EH (cell line): ENCODE measurements at places on chromosomes 2 and 18.

DNA sequence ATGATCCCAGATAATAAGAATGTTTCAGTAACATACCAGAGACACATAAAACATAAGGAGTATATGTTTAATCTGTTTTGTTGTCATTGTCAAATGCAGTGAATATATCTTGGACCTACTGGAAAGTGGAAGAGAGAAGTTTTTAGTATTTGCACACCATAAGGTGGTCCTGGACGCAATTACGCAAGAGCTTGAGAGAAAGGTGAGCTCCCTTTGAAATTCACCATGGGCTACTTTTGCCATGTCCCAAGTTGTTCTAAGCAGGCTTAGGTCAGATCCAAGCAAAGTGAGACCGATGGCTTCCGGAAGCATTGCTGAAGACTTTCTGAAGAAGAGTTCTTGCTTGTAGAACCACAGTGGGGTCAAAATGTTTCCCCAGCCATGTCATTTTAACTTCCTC is 30.8 kb upstream of the RPL37A start:
- no peak for DNase-seq

DNA sequence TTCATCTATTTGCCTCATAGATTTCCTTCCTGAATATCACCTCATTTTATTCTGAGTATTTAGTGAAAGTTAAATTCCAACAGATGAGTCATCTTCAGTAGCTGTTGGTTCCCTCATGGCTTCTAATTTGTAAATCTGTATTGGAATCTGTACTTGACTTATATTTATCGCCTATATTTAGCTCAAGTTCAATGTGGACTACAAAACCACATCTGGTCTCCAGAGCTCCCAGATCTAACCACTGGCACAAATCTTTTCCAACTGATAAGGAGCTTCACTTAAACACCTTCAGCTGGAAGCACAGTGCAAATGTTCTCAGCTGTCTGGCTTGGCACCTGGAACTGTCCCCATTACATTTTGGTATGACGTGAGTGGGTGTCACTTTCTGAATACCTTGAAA is 82.8 kb upstream of the DSEL start:
- DNase-seq, result peak; percentile 60

GRCh38 chr18:41012194-41012593 is 942.8 kb upstream of the PIK3C3 start:
- DNase-seq, result no peak

GRCh38 chr2:106274668-106275067 is 80.6 kb upstream of the UXS1 start:
- DNase-seq, result no peak

DNA sequence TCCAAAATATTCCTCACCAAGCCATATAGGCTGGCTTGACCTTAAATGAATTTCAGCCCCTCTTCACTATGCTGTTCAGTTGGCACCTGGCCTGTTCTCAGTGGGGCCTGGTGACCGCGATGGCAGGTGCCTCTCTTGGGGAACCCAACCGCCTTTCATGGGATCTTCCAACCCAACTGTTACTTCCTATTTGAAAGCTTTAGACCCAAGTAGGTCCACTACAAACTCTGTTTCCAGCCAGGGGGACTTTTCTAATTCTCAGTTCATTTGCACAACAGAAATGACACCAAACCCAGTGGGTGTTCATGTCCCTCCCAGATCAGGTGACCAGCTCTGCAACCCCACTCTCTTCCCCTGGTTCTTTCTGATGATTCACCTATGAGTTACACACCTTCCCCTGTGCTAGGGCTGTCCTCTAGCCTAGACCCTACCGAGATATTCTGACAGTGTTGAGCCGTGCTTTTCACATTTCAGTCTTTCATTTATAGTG is 35.6 kb upstream of the NDUFV2 start:
- no peak for DNase-seq

DNA sequence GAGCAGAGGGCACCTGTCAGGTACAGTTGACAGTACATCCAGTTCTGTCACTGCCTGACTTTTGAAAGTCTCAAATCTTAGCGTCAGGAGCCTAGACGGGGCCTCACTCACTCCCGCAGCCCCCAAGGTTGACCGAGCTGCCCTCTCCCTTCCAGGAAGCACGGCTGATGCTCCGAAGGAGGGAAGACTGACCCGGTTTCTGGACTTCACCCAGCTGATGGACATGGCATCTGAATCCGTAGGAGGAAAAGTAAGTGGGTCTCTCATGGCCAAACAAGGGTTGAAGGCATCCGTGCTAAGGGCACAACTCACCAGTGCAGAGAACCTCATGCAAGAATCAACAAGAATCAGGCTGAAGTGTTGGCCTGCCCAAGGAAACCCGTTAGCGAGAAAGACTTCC is 12.9 kb downstream of the ALLC start:
- no peak for DNase-seq

DNA sequence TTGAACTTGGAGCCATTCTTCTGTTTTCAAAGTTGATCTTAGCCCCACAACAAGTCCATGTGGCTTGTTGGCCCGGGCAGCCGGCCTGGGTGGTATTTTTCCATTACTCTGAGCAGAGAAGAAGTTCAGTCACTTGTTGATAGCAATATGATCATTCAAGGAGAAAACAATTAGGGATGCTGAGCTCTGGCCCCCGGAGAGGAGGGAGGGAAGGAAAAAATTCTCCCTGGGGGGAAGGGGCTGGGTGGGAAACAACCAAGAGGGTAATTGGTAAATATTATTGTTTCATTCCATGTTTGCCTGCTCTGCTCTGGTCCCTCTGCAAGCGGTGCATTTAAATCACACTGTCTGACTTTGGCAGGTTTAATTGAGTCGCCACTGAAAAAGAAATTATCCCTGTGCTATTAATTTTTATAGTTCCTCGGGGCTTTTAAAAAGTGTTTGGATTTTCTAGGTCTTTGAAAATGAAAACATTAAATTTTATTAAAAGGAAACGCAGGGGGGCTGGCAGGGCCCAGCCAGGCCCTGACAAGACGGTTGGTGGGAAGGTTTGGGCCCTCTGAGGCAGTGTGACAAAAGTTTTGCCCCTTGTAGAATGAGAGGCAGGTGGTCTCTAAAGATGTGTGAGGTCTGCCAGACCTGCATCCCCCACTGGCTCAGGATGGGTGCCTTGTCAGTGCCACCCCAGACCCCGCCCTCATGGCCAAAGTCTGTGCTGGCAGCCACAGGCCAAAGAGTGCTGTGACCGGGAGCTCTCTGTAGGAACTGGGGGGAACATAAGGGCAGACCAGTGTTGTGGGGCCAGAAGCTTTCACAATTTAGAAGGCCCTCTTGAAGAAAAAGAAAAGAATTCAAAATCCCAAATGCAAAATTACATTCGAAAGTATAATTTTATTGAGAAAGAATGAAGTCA is 52.5 kb upstream of the SLC14A2 start:
- peak; percentile 44 for DNase-seq

- DNase-seq, result no peak
These were observed 1622.7 kb upstream of the CELF4 start for GRCh38 chr18:39188278-39188677.

DNA sequence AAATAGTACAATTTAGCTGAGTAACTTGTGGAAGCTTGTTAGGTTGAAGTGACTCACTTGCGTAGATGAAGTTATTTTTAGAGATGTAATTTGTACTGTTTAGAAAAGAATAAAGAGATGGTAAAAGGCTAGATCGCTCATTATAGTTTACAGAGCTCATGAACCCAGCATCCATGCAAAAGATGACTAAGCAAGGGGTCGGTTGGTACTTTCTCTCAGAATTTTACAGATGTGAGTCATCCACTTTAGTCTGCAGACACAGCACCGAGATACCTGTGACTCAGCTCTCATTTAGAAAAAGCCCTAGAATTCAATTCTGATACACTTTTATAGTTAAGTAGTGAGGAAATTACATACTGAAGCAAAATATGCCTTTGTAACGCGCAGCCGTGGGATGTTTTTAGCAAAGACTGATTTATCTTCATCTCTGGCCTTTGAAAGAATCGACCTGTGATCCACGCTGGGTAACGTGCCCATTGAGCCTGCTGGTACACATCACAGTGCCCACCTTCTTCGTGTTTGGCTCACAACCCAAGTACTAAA is 116.5 kb upstream of the FOSL2 start:
- peak; percentile 100 for DNase-seq

GRCh38 chr2:105734762-105735538 is 9.8 kb upstream of the NCK2 start:
- DNase-seq, result peak; percentile 84

DNA sequence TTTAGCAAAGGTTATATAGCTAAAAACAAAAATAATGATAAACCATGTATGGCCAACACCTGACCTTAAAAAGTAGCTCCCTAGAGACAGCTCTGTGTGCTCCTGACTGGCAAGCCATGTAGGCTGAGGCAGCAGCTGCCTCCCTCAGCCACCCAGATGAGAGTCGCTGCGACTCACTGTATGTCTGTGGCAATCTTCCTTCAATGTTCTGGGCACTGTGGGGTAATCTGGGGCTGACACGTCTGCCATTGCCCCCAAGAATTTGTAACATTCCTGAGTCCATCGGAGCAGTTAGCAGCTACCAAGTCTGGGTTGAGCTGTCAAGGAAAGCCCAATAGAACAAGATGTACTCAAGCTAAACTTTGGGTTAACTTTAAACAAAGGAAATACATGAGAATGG is 106.4 kb upstream of the DAPL1 start:
- DNase-seq, result peak; percentile 52

- peak; percentile 96 for DNase-seq
These were observed 83.2 kb upstream of the RND3 start for GRCh38 chr2:150570712-150571111.

- DNase-seq, result peak; percentile 87
These were observed 66.9 kb upstream of the CYP26B1 start for GRCh38 chr2:72214429-72215143.

GRCh38 chr2:214127170-214127569 is 283.7 kb upstream of the VWC2L start:
- DNase-seq, result no peak

GRCh38 chr18:2417861-2418610 is 153.3 kb downstream of the METTL4 start:
- no peak for DNase-seq

DNA sequence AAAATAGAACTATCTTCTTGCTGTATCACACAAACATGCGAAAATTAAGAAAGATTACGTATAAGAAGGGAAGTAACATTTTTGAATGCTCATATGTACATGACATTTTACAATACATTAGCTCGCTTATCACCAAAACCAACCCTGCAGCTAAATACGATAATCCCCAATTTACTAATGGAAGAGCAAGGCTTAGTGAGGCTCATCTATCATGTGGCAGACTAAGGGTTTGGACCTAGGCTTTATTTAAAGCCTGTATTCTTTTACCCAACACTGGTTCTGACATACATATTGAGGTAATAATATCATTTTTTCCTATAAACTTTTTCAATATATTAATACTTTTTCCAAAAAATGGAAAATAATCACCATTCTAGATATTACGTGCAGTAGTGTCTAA is 116.8 kb upstream of the TTC39C start:
- DNase-seq, result no peak

DNA sequence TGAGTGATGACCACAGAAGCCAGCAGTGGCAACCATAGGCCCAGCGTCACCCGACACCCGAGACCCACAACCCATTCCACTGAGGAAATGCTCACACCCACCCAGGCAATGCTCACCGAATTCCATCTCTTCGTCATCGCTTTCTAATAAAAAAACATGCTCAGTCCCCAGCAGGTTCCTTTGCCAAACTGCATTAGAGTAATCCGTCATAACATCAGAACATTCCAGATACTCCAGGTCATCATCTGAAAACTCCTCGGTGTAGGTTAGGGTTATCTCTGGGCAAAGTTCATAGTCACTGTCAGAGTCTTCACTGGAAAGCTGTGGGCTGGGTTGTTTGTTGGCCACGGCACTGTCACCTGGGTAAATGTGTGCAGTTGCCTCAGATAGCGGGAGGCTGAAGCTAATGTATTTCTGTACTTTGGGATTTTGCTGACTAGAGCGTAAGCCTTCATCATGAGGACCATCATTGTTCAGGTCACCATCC is 49.3 kb downstream of the ALPK2 start:
- peak; percentile 98 for DNase-seq

DNA sequence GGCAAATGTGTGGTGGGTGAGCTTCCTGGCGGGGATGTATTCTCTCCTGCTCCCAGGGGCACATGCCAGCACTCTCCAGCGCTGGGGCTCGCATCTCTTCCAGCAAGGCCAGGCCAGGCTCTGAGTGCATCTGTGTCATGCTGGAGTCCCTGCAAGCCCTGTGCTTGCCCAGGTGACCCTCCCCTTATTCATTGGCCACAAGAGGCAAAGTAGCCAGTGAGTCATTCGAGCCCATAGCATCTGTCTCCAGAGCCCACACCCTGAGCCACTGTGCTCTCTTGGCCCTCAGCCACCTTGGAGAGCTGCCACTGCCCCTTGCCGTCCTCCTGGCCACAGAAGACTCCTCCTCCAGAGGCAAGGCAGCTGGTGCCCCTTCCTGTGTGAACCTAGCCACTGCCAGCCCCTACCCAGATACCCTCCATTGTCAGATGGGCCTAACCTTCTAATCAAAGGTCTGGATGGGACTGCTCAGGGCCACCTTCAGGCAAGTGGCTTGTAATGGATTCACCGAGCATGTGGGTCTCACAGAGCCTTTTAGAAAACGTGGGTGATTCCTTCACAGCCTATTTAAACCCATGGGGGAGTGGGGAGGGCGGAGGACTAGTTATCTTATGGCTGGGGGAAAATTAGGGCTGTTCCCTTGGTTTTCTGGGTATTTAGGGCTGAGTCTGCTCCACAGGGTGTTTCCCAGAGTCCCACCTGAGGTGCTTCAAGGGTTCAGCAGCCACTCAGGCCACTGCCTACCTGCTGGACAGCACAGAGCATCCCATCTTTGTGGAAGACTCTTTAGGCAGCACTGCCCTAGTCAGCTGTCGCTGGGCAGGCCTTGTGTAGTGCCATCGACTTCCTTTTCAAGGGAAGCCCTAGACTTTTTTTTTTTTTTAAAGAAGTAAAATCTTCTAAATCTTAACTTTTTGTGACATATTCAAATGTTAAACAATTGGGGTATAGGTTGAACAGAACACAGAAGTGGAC is 137.4 kb downstream of the ACOXL start:
- peak; percentile 16 for DNase-seq

- DNase-seq, result no peak
These were observed 142.3 kb upstream of the KCNJ3 start for GRCh38 chr2:154556146-154556545.

DNA sequence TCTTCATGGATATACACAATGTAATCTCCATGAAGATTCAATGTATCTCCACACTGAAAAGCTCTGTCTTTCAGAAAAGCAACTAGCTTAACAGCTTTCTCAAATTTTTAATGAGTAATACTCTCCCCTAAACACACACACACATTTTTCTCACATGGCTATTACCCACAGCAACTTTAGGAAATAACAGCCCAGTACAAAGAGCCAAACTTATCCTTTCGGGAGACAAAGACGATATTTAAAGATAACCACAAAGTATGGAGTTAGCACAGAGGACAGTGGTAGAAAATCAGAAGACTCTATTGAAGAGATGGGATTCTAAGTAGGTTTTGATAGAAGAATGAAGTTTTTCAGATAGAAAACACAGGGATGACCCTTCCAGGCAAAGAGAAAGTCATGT is 394.9 kb upstream of the TRIB2 start:
- DNase-seq, result peak; percentile 50

- no peak for DNase-seq
These were observed 3.5 kb downstream of the RALB start for GRCh38 chr2:120255986-120256650.

- DNase-seq, result no peak
These were observed 375.6 kb upstream of the MEIS1 start for GRCh38 chr2:66059332-66059731.
